ENCODE measurements at places on chromosomes 3 and 15.

GRCh38 chr3:99559196-99559595, 79.2 kb upstream of the COL8A1 start:
- DNase-seq = no peak

DNA sequence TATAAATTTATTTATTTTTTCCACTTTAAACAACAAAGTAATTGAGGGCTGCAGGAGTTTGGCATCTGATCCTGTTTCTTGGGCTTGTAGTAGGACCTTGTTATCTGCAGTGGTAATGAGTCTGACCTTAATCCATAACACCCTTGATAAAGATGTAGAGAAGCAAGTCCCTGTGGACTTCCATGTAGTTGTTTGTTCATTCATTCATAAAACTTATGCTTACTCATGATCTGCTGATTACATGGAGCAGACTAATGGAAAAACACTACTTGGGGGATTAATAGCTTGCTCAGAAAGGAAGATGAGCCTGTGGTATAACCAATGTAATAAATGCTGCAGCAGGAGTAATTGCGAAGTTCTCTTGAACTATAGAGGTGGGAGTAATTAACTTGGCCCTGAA, 271.5 kb upstream of the TBL1XR1 start:
- DNase-seq = peak; percentile 34

- DNase-seq = no peak
These were observed 6.6 kb upstream of the ATP10A start for GRCh38 chr15:25869701-25870100.

DNA sequence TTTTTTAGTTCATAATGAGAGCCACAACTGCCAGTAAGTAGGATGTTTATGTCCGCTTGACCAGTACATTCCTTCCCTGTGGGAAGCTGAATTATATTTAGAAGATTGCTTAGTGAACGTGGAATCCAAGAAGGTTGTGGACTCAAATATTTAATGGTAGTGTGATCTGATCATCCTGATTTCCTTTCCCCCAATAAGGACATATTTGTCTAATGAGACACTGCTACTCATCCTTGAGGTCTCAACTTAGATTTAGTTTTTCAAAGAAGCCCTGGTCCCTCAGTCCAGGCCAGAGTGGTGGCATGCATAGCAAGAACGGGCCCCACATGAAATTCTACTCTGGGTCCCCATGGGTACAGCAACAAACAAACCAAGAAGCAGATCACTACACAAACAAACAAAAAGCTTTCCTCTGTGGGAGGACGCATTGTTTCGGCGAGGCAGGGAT, 60.8 kb downstream of the USP13 start:
- DNase-seq = peak; percentile 84

- no peak for DNase-seq
These were observed 488.4 kb downstream of the NR2F2 start for GRCh38 chr15:96818861-96819260.

- DNase-seq = no peak
These were observed 27.2 kb downstream of the OXSM start for GRCh38 chr3:25817107-25817506.

GRCh38 chr3:171824824-171825221, 14.5 kb upstream of the PLD1 start:
- no peak for DNase-seq

DNA sequence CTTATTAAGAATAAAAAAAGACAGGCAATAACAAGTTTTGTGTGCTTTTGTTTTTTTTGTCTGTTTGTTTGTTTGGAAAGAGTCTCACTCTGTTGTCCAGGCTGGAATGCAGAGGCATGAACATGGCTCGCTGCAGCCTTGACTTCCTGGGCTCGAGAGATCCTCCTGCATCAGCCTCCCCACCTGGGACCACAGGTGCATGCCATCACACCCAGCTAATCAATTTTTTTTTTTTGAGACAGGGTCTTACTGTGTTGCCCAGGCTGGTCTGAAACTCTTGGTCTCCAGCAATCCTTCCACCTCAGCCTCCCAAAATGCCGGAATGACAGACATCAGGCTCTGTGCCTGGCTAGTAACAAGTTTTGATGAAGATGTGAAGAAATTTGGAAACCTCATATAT, 73.1 kb upstream of the GCNT3 start:
- no peak for DNase-seq

DNA sequence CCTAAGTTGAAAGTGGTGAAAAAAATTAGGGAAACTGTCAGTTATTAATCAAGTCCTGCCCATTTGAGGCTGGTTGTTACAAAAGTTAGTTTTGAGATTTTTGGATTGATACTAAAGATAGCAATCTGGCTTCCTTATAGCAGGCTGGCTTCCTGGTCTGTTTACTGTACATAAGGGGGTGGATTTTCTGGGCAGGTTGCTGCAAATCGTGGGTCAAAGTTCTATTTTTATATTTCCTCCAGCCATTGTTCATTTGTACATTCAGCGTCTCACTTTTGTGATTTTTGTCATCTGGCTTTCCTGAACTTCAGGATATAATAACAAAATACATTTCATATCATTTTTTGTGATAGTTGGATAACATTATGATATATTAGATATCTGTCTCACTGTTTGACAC, 49.5 kb downstream of the CLDN1 start:
- no peak for DNase-seq

DNA sequence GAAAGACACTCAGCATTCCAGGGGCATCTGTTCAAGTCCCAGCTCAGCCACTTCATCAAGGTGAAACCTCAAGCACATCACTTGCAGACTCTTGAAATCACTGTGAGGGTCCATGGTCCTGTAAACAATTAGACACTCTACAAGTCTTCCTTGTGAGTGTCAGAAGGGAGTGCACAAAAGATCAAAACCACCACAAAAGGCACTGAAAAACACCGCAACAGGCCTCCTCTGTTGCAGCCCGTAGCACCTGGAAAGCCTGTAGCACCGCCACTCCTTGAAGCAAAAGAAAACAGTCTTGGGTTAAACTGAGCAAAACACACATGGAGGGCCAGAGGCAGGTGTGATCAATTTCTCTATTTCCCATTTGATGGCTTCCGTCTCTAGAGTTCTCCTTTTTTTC, 63.8 kb upstream of the SNRK start:
- no peak for DNase-seq

- no peak for DNase-seq
These were observed 310.6 kb downstream of the CACNA2D3 start for GRCh38 chr3:54432975-54433374.

DNA sequence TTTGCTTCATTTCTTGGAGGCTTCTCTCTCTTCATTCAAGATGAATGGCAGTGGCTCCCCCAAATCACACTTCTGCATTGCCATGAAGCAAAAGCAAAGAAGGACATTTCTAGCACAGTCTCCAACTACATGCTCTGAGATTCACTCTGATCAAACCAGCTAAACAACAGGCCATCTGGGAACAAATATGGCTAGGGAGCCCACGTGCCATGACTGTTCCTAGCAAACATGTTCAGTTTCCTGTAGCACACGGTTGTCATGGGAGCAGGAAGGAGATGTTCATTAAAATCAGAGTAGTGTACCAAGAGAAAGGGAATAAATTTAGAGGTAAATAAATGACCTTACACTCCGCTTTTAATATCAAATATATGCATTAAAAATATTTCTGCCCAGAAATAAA, 327.3 kb downstream of the GBE1 start:
- DNase-seq = no peak

GRCh38 chr3:23301819-23302218, 98.7 kb downstream of the UBE2E2 start:
- DNase-seq = no peak

- no peak for DNase-seq
These were observed 258.9 kb upstream of the CFAP20DC start for GRCh38 chr3:59308684-59309083.

DNA sequence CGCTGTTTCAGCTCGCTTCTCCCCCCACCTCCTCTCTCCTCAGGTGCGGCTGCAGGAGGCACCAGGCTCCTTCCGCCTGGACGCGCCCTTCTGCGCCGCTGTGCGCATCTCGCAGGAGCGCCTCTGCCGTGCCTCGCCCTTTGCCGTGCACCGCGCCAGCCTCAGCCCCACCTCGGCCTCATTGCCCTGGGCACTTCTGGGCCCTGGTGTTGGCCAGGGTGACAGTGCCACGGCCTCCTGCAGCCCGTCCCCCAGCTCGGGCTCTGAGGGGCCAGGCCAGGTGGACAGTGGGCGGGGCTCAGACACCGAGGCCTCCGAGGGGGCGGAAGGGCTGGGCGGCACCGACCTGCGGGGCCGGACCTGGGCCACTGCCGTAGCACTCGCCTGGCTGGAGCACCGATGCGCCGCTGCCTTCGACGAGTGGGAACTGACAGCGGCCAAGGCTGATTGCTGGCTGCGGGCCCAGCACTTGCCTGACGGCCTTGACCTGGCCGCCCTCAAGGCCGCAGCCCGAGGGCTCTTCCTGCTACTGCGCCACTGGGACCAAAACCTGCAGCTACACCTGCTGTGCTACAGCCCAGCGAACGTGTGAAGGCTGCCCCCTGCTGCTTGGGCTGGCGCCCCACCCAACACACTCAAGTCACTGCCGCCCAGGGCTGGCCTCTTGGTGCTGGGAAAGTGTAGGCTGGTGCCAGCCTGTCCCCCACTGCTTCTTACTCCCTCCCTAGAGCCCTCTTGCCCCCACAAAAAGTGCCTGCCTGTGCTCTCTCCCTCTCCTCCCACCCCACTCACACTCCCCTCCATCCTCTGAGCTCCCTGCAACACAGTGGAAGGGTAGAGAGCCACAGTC, 7.1 kb downstream of the ALG3 start:
- no peak for DNase-seq

- peak; percentile 83 for DNase-seq
These were observed 53.4 kb downstream of the UMPS start for GRCh38 chr3:124783696-124784095.

DNA sequence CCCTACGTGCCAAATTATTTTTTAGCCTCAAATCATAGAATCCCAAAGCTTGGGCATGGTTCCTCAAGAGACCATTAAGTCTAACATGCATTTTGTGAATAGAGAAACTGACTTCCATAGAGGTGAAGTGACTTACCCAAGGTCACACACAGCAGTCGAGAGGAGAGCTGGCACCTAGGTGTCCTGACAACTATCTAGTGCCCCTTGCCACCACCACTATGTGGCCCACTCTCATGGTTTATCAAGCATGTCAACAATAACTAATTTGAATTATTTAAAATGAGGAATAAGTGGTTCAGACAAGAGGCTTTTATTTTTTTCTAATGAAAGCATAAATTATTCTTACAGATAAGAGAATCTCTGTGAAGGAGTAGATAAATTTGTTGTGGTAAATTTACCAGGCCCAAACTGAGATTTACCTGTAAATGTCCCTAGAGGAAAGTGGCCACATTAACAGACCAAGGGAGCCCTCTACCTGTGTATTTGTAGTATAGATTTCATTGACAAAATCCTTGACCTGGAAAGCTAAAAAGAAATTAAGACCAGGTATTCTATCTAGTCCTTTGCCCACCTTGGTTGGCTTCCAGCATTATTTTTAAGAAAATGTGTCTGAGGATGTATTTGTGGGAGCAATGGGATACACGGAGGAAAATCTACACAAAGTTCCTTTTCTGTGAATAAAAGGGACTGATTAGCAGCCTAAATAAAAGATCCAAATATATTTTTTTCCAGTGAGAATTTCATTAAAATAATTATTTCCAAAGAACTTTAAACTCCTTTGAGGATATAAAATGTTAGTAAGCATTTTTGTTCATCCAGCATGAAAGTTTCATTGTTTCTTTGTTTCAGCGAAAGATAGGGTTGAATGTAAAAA, 49.1 kb downstream of the IQCH start:
- DNase-seq = peak; percentile 32

GRCh38 chr3:142641504-142641903, 45.3 kb downstream of the PLS1 start:
- no peak for DNase-seq

DNA sequence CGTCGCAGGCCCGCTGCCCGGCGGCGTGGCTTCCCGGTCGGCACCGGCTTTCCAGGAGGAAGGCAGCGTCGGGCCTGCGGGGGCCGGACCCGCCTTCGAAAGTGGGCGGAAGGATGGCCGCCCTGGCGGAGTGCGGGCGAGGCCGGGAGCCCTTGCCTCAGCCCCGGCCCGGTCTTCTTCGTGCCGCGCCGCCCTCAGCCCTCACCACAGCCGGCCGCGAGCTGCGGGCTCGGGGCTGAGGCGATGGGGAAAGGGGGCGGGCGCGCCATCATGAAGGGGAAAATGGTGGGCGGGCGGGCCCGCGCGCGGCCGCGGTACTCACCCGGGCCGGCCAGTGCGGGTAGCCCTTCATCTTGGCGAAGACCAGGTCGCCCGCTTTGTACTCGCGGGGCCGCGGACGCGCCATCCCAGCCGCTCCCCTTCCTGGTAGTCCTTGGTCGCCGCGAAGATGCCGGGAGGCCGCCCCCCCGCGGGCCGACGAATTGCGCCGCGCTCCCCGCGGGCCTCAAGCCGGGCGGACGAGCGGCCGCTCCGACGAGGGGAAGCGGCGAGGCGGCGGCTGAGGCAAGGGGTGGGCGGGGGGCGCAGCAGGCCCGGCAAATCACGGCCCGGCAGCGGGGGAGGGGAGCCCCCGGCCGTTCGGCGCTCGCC, 489 bp downstream of the HDGFL3 start:
- peak; percentile 52 for DNase-seq

GRCh38 chr3:45951946-45952345, 8.7 kb downstream of the CXCR6 start:
- no peak for DNase-seq

- DNase-seq = no peak
These were observed 180.0 kb upstream of the SMAD3 start for GRCh38 chr15:66885281-66885915.

- peak; percentile 66 for DNase-seq
These were observed 9.1 kb upstream of the C3orf22 start for GRCh38 chr3:126567696-126568438.

GRCh38 chr3:154149286-154149685, 28.1 kb downstream of the ARHGEF26 start:
- DNase-seq = no peak

GRCh38 chr3:103210583-103210982, 775.8 kb downstream of the ZPLD1 start:
- no peak for DNase-seq

DNA sequence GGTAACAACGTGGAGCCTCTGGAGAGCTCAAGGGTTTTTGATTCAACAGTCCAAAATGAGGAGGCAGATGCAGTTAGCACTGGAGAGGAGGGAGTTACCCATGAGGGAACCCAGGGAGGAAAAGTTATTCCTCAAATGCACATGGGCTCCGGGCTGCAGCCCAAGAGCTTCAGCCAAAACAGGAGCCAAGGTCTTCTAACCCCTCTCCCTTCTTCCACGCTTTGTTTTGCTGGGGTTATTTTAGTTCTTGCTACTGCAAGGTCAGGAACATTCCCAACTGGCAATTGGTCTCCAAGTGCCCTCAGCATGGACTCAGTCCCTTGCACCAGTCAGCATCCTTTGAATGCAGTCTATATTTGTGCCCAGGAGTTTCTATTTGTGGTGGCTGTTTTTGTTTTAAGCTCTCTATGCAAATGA, 90.0 kb downstream of the TGFBR2 start:
- DNase-seq = peak; percentile 51

GRCh38 chr3:49534581-49535441, 19.5 kb upstream of the BSN start:
- DNase-seq = peak; percentile 38
